ENCODE measurements at places on chromosomes 13 and 19.

DNA sequence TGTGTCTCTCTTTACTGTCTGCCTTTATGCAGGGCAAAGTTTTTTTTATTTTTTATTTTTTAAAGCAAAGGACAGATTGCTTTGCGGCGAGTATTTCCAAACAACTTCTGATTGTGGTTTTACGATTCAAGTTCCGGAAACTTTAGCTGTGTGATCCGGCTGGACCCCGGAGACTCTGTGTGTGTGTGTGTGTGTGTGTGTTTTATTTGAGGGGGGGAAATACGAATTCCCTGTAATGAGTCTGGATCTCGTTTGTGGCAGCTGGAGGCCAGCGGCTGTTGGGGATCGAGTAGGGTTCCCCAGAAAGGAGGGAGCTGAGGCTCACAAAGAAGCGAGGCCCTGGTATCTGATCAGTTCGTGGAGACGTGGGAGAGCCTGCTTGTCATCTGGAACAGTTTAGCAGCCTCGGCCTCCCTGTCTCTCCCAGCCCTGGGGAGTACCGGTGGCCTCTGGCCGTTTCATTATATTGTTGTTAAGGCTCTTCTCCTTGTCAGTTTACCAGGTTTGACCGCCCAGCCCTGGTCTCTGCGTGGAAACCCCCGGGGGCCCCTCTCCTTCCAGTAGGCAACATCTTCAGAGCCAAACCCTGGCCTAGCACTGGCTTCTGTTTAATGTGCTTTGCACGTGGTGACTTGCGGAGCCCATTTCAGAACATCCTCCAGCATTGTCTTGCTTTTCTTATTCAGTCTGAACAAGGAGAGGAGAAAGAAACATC lies 1.3 kb downstream of the FARP1 start:
- DNase-seq = no peak

GRCh38 chr13:60396783-60397703 lies at the start of gene TDRD3:
Gene TDRD3 (plus strand): TSS chr13:60397220. CDS start chr13:60397365, 145 bp downstream.
- DNase-seq = peak; percentile 62

DNA sequence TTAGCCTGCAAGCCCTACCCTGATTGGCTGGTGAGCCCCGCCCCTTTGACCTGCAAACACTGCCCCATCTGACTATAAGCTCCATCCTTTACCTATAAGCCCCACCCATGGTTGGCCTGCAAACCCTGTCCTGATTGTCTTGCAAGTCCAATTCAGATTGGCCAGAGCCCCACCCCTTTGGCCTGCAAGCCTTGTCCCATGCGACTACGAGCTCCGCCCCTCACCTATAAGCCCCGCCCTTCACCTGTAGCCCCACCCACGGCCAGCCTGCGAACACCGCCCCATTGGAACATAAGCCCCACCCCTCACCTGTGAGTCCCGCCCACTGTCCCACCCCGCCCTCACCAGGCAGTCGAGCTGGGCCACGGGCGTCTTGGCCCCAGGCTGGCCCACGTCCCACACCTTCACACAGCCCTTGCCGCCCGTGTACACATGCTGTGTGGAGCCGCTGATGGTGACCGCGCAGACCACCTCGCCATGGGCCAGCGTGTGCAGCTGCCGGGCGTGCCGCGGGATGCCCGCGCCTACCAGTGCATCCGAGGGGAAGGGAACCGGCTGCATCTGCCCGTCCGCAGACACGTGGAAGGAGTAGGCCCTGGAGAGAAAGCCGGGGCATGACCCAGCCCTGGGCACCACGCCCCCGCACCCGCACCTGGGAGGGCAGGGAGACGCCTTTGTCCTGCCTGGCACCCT lies 22.9 kb downstream of the TLE2 start:
- DNase-seq = no peak

- no peak for DNase-seq
Measured at GRCh38 chr19:5470264-5470671, 15.1 kb downstream of the ZNRF4 start.

- DNase-seq = peak; percentile 54
Measured at GRCh38 chr19:55189403-55189835, 9.3 kb upstream of the SYT5 start.

DNA sequence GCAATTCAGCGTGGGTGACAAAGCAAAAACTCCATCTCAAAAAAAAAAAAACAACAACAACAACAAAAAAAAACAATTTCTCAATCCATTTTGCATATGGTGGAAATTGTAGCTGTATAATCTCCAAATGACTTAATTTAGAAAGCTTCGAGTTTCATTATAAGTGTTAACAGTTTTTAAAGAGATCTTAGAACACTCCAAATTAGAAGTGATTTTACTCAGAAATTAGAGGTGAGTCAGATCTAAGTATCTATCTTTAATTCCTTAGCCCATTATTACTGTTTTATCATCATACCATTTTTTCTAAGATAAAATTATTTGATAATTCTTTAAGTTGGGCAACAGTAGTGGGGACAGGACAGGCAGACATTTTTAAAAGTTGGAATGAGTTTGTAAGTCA lies 60.5 kb downstream of the ZMYM2 start:
- DNase-seq = no peak

DNA sequence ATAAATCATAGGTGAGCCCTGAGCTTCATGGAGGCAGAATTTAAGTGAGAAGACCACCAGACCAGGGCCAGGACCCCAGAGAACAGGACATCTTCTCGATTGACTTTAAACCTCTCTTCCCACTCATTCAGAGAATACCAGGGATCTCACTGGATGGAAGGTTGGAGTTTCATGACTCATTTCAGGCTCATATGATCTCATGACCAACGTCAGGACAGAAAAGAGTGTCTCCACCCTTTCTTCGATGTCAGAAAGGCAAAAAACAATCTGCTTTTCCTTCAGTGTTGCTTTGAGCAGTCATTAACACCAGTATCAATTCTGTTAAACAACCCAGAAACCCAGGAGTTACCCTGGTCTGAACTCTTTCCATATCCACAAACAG lies 361.0 kb downstream of the KLF12 start:
- DNase-seq = no peak

DNA sequence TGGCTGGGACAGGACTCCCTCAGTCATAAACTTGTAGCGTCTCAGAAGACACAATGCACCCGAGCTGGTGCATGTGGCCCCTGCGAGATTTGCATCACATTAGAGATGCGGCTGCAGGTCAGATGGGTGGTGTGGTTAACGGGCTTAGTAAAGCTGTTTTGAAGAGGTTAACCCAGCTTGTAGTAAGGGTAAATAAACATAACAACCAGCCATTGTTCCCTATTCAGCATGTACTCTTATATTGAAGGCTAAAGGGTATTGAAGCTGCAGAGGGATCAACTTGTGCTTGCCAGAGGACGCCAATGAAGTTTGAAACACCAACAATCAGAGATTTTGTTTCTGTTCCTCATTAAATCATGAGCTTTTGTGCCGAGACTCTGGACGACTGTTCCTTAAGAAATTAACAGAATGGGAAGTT lies 79.4 kb downstream of the ZIC5 start:
- no peak for DNase-seq

- DNase-seq = no peak
Measured at GRCh38 chr19:10884274-10884673, 12.9 kb downstream of the CARM1 start.

DNA sequence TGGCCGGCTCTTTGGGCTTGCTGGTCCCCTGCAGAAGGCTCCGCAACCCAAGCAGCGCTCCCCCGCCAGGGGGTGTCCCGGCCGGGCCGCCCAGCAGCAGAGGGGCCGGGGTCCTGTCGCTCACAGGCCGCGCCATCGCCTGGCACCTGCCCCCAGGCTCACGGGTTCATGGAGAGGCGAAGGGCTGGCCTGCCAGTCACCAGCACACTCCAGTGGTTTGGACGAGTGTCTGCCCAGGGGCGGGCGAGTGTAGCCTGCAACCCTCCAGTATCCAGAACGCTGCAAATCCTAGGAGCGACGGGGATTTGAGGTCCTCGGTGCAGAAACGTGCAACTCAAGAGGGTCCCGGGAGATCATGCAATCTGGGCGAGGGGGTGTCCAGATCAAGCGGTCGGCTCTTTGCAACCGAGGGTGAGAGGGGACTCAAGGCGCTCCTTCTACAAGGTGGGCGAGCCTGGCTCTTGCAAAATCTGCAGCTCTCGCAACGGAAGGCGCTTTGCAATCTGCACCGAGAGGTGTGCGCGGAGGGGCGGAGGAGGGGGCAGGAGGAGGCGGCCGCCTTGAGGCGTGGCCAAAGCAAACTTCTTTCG lies at the start of gene DBP:
Gene DBP (minus strand): TSS at position 521 of the 590 bp plus-strand sequence. CDS start 385 bp downstream, at position 136.
- DNase-seq = no peak

DNA sequence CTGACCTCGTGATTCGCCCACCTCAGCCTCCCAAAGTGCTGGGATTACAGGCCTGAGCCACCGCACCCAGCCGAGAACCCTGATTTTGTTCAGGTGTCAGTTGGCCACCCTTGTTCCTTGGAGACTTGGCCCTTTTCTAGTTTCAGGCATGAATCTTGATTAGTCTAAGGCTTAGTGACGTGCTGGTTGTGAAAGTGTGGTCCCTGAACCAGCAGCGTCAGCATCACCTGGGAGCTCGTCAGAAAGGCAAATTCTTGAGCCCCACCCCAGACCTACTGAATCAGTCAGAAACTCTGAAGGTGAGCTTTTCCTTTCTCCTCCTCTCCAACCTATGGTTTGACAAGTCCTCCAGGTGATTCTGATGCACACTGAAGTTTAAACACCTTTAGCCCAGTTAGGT lies 35.2 kb downstream of the CACNG6 start:
- no peak for DNase-seq

DNA sequence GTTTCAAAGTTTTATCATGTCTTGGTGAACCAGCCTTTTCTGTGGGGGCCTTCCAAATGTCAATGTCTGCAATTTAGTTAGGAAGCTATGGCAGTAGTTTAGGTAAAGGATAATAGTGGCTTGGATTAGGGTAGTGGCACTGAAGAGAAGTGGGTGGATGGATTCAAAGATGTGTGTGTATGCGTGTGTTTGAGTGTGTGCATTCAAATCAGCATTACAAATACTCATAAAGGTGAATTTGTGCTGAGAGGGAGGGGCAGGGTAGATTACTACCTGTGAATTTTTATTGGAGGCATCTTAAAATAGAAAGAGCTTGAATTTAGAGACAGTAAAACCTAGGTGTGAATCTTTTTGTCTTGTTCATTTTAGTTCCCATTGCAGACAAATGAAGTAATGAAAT lies 16.9 kb downstream of the NDFIP2 start:
- no peak for DNase-seq

GRCh38 chr13:62583466-62583865 lies 1167.8 kb upstream of the PCDH20 start:
- DNase-seq = no peak

- DNase-seq = no peak
Measured at GRCh38 chr13:37529751-37530385, 68.7 kb downstream of the POSTN start.

DNA sequence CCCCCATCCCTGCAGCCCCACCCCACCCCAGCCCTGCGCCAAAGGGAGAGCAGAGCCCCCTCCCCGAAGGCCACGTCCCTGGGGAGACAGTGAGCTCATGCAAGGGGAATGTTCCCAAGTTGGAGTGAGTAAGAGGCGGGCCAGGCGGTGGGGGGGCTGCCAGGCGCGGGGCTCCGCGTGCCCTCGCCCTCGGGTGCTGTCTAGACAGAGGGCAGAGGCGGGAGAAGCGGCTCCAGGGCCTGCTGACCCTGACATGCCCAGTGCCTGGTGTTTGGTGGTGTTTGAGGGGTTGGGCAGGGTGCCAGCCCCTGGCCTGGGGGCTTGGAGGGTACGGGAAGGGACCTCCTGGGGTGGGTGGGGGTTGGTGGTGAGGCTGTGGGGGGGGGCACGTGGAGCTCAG lies 1.0 kb downstream of the FSTL3 start:
- peak; percentile 55 for DNase-seq

DNA sequence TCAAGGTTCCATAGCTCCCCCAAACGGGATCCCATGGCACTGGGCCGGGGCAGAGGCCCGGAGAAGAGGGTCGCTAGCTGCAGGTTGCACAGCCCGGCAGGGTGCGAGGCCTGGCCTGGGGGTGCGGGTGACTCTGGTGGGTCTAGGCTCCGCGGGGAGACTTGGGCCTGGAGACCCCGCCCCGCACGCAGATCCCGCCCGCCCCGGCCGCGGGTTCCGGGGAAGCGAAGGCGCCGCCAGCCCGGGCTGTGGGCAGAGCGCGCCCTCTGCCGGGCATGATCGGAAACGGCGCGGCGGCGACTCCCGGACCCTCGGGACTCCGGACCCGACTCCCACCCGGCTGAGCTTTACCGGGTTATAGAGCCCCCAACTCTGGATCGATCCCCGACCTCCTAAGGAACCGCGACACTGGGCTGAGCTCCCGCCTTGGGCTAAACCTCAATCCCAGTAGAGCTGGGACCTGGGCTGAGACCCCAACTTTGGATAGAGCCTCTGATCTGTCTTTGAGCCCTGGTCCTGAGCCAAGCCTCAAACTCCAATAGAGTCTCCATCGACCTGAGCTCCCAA lies 3.1 kb upstream of the TNFAIP8L1 start:
- no peak for DNase-seq

DNA sequence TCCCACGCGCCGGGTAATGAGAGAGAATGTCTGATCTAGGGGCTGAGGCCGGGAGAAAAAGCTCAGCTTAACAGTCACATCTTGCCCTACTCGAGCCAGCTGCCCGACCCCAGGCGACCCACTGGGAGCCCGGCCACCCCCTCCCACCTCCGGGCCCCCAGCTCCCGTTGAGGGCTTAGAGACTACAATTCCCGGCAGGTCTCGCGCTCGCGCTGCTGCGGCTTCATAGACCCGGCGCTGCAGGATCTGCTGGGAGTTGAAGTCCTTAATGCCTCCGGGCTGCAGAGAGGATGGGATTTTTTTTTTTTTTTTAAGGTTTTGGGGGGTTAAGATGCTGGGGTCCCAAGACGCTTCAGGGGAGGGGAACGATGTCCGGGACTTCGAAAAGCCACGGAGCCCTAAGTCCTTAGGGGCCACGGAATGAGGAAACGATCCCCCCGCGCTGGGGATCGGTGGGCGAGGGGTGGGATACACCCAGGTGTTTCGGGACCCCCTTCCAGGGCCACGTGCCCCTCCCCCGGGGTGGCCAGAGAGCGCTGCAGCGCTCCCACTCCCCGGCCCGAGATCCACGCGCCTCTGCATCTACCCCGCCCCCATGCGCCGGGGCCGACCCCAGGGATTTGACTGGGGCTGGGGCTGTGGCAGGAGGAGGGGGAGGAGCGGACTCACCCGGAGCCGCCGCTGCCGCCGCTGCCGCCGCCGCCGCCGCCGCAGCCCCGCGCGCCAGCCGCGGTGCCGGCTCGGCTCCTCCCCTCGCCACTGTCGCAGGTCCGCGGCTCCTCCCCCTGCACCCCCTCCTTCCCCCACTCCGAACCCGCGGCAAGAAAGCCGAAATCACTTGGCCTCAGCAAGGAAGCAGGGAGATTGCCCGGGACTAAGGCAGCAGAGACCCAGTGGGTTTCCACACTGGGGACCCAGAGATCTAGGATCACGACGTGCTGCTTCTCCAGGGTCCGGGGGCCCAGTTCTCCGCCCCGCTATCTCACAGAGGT lies at the start of gene SYT3:
Gene SYT3 (minus strand): TSS at position 761 of the 992 bp plus-strand sequence. CDS start 2,470 bp downstream, outside the sequence.
- no peak for DNase-seq

GRCh38 chr13:95184317-95184716 lies 116.9 kb downstream of the ABCC4 start:
- no peak for DNase-seq

DNA sequence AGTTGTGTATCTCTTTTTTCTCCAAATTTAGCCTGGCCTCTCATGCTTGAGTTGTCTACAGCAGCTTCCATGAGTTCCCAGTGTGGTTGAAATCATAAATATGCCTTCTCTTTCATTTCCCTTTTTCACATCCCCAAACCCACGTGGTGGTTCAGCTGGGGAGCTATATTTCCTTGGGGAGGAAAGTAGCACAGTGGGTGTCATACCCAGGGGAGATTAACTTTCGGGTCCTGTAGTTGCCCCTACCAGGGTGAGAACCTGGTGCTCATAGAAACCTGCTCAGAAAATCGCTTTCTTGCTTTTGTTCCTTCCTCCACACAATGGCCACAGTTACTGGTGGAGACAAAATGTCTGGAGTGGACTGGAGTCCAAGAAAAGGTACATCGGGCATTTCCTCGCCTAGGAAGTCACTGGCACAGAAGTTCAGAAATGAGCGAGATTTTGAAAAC lies 7.0 kb upstream of the LILRA4 start:
- DNase-seq = no peak
